M059J (cell line): ENCODE measurements at places on chromosomes 12 and 14. TPM values are rescaled to one million over a fixed set of nuclear protein-coding genes. Genes with fewer than 3 reads are reported as not detected.

The CMAS gene
- total RNA-seq = 35.7 and 42.5 TPM in 2 replicates

The DIO2 gene
- total RNA-seq = 35.1 and 61.1 TPM in 2 replicates

The CSRP2 gene
- total RNA-seq = 90.2 and 121 TPM in 2 replicates

The BRI3BP gene
- total RNA-seq = 5.5 and 10.3 TPM in 2 replicates

The EFS gene
- total RNA-seq = 0.12 and 0.64 TPM in 2 replicates

The LRCOL1 gene
- not detected in 2 replicates for total RNA-seq

The OTOGL gene
- 0.15 and 0.71 TPM in 2 replicates for total RNA-seq

The DBX2 gene
- total RNA-seq = not detected in 2 replicates

The TAS2R8 gene
- not detected in 2 replicates for total RNA-seq

The USP44 gene
- total RNA-seq = 0.02 TPM in 1 of 2 replicates, not detected in the other

The CCDC198 gene
- not detected in 2 replicates for total RNA-seq

The CCDC38 gene
- total RNA-seq = not detected in 2 replicates

The SYNDIG1L gene
- total RNA-seq = not detected in 2 replicates

The SLC7A7 gene
- total RNA-seq = 2.6 and 3.6 TPM in 2 replicates

The TMEM229B gene
- total RNA-seq = 13.0 and 21.5 TPM in 2 replicates

DNA sequence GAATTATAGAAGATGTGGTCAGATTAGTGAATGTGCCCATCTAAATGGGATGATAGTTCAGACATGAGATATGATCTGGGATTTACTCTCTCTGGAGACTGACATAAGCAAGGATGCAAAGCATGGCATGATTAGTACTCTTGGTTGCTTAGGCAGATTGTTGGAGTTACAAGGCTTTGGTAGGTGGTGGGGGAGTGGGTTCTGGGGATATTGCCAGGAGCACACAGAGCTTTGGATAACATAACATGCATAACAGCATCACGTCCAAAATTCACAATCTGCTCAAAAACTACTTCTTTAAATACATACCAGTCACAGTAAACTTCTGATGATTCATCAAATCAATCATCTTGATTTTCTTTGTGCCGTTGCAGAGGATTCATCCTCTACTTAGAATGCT is 287.4 kb downstream of the ACSS3 start:
- DNase-seq = no peak

DNA sequence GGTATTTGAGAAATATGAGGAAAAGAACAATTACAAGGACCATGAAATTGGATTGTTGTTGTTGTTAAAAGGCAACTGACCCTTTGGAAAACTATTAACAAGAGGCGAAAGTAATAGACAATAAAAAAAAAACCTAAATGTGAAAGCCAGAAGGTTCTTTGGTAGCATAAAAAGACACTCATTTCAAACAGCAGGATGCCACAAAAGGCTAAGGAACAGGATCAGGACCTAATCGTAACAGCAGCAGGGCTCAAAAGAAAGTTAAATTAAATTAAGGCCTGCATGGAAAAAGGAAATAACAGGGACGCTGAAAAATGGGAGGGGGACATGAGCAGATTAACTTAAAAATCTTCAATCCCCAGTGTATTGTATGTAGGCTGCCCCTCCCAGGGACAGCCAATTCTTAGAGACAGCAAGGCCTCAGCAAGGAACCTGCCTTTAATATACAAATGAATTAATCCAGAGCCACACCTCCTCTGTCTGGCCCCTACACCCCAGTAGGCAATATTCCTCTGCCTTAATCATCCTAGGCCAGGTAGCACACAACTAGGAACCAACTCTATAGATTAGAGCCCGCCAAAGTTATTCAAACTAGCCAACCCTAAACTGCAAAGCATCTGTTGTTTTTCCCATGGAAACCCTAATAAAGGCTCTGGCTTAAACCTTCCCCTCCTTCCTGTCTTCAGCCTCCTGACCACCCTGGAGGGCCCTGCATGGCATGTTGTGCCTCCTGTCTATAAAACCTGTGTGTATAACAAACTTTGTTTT is 28.4 kb upstream of the AP4S1 start:
- no peak for DNase-seq

DNA sequence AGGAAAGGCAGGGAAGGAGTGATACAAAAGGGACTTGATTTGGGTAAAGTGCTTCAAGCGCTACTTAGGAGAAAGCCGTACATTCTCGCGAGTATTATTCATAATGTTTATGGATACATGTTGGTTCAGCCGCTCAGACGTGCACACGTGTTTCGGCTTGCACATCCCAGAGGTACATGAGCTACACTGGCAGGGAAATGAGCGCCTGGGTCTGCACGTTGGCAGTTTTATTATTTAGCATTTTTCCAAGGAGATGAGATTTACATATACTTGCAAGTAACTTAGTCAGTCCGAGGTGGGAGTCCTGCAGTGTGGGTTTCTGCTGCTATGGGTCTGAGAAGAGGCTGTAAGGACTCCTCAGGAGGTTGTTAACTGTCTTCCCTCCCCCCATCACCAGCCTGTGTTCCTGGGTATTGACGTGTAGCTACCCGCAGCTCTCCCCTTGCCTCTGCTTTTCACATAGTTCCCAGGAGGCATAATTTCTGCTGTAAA is 1.5 kb downstream of the PRKCH start:
- DNase-seq = no peak

GRCh38 chr14:64225151-64225757 is 68.9 kb downstream of the ESR2 start:
- DNase-seq = no peak

GRCh38 chr12:817941-818600 is 65.7 kb downstream of the WNK1 start:
- DNase-seq = no peak

DNA sequence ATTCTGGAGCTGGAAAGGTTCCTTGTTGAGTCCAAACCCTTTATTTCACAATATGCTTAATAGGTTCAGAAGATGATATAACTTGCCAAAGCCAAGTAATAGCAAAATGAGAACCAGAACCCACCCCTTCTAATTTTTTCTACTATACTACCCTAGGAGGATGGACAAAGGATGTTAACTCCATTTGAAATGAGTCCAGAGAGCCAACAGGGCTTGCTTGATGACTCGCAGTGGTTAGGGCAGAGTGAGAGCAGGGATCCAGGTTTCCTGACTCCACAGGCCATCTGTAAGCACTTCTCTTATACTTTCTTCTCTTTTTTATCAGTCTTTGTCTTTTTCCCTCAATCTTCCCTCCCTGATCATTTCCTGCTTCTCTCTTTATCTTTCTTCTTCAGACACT is 668.1 kb downstream of the MED13L start:
- no peak for DNase-seq

DNA sequence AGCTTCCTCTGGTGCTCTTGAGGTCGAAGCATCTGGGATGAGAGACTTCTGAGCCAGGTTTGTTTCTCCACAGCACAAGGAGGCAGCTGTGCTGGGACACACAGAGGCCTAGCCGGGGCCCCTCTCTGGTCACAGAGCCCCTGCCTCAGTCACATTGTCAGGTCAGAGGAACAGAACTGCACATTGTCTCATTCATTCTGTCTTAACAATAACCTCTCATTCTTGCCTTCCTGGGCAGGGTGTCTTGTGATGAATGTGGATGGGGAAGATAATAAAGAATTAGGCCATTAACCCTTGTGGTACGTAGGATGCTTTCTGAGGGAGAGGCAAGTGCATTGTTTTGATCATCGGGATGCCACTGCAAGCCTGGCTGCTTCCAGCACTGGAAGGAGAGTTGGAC is 29.8 kb downstream of the FNTB start:
- DNase-seq = no peak

DNA sequence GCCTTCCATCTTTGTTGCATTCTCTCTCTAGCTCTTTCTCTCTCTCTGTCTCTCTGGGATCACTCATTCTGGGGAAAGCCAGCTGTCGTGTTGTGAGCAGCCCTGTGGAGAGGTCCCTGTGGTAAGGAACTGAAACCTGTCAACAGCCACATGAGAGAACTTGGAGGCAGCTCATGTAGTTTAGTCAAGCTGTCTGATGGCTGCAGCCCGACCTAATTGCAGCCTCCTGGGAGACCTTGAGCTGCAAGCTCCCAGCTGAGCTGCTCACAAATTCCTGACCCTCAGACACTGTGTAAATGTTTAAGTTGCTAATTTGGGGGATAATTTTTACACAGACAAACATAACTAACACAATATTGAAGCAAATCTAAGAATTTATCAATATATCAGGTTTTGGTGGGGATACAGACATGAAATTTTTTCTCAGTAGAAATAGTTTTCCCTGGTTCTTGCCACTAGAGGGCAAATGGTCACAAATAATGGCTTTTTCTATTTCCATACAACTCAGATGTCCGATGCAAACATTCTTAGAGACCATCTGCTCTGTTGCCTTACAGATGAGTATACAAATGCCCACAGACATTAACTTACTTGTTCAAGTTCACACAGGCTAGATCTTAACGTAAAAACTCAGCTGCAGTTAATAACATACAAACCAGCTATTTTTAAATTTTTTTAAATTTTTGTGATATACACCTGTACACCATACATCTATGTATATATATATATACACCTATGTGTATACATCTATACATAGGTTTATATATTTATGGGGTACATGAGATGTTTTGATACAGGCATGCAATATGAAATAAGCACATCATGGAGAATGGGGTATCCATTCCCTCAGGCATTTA is 15.5 kb upstream of the KRR1 start:
- DNase-seq = peak; percentile 48

- DNase-seq = no peak
Measured at GRCh38 chr12:20395791-20396550, 27.6 kb downstream of the PDE3A start.

DNA sequence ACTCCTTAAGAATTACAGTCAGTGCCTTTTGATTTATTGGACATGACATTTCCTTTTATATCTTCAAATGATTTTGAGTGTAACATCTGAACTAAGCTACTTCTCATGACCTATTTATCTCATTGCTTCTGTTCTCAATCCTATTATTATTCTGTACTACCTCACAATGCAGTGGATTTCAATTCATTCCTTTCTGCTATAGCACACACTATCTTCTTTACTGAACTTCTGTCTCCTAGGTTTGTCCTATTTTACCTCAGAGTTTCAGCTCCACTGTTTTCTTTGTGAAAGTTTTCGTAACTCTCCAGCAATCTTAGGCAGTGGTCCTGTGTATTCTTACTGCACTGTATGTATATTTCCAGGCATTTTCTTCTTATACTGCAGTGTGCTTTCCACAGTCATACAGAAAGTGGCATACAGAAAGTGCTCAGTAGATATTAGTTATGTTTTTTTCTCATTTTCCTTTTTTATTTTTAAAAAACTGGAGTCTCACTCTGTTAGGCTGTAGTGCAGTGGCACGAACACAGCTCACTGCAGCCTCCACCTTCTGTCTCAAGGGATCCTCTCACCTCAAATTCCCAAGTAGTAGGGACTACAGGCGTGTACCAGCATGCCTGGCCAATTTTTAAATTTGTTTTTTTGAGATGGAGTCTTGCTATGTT is 368.6 kb upstream of the RGS6 start:
- DNase-seq = no peak

GRCh38 chr12:42278128-42278510 is 40.1 kb upstream of the YAF2 start:
- peak; percentile 8 for DNase-seq

GRCh38 chr12:24719293-24719721 is 229.6 kb downstream of the BCAT1 start:
- DNase-seq = peak; percentile 86

DNA sequence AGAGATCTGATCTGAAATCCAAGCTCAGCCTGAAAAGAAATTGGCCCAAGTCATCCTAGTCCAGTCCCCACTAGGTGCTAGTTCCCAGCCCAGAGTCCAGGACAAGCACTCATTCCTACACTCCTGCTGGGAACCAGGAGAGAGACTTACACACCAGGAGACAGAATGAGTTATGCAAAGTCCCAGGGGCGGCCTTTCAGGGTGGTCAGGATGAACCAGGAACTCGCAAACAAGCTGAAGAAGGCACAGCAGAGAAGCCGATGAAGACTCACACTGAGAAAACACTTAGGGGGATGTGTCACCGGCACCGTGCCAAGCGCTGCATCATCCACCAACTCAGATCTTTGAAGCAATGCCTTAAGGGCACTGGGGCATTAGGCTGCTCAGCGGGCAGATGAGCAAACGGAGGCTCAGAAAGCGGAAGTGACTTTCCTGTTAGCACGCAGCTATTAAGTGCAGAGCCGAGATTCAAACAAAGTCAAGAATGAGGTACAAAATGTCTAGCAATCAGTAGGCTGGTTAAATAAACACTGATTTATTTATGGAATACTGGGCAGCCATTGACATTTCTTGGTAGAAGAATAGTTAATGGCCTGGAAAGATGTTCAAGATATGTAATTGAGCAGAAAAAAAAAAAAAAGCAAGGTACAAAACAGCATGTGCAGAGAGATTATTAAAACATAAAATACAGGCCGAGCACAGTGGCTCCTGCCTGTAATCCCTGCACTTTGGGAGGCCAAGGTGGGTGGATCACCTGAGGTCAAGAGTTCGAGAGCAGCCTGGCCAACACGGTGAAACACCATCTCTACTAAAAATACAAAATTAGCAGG is 78.7 kb downstream of the LRRC74A start:
- DNase-seq = peak; percentile 99

GRCh38 chr14:54549862-54550261 is 17.1 kb upstream of the SAMD4A start:
- DNase-seq = peak; percentile 29

GRCh38 chr14:93792391-93792790 is 4.1 kb upstream of the PRIMA1 start:
- no peak for DNase-seq

DNA sequence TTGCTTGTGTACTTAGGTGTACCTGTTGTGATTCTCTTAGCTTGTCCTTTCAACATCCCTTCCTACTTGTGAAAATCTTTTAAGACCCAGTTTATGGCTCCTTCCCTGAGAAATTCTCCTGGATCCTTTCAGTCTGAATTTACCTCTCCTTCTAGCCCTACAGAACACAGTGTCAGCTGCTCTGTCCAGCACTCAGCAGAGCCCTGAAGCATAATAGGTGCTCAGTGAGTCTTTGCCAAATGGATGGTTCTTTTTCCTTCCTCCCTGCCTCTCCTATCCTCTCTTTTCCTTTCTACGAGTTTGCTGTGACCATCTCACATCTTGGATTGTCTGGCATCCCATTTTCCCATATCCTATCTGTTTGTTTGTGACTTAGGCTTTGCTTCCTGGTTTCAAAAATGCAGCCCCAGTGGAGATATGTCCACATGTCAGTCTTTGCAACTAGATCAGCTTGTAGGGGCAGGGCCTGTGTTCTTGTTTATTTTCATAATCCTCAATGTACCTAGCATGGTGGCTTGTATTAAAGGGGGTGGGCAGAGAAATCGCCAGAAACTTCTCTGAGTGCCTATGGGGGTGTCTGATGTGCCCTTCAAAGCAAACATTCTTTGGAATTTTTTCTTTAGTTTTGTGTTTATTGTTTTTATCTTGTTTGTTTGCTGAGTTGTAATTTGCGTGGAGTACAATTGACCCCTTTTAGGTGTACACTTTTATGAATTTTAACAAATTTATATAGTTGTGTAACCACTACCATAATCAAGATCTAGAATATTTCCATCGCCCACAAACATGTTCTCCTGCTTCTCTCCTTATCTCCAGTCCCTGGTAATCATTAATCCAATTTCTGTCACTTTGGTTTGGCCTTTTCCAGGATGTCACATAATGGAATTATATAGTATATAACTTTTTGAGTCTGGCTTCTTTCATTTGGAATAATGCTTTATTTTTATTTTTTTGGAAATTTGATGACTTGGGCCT is 62.8 kb downstream of the SMOC1 start:
- DNase-seq = no peak

- peak; percentile 43 for DNase-seq
Measured at GRCh38 chr14:100654814-100655740, 67.9 kb upstream of the BEGAIN start.

- no peak for DNase-seq
Measured at GRCh38 chr14:99324291-99324690, 52.3 kb upstream of the BCL11B start.

- DNase-seq = no peak
Measured at GRCh38 chr14:69493038-69493437, 8.5 kb downstream of the PLEKHD1 start.
